ENCODE measurements at places on chromosomes 5 and 9. TPM values are rescaled to one million over a fixed set of nuclear protein-coding genes. Genes with fewer than 3 reads are reported as not detected.

ZNF484 gene
- 2.6 TPM for polyA plus RNA-seq

FAM151B gene
- polyA plus RNA-seq: 1.7 TPM

SEPTIN8 gene
- polyA plus RNA-seq: 46.5 TPM

BTNL3 gene
- not detected for polyA plus RNA-seq

CDC20B gene
- not detected for polyA plus RNA-seq

SHOC1 gene
- 0.62 TPM for polyA plus RNA-seq

HSPA5 gene
- polyA plus RNA-seq: 280 TPM

PCDHGA10 gene
- polyA plus RNA-seq: 7.8 TPM

IL4 gene
- not detected for polyA plus RNA-seq

ARL14EPL gene
- not detected for polyA plus RNA-seq

DAB2 gene
- 35.2 TPM for polyA plus RNA-seq

ST8SIA4 gene
- 0.31 TPM for polyA plus RNA-seq

CARTPT gene
- polyA plus RNA-seq: not detected

MARCOL gene
- not detected for polyA plus RNA-seq

DCTN4 gene
- polyA plus RNA-seq: 38.8 TPM

TMEM215 gene
- not detected for polyA plus RNA-seq

SPINK7 gene
- polyA plus RNA-seq: not detected

ERCC6L2 gene
- 41.4 TPM for polyA plus RNA-seq

CTXN3 gene
- not detected for polyA plus RNA-seq

DENND4C gene
- polyA plus RNA-seq: 10.8 TPM

PSD2 gene
- polyA plus RNA-seq: 243 TPM

ZFP37 gene
- polyA plus RNA-seq: 6.1 TPM

GEMIN5 gene
- 3.0 TPM for polyA plus RNA-seq

GARNL3 gene
- polyA plus RNA-seq: 157 TPM

ALDOB gene
- polyA plus RNA-seq: not detected

CFAP90 gene
- polyA plus RNA-seq: 6.3 TPM

SPATA9 gene
- 0.62 TPM for polyA plus RNA-seq
